ENCODE measurements at places on chromosomes 3 and 15.

GRCh38 chr3:23172059-23172458 lies 31.1 kb upstream of the UBE2E2 start:
- DNase-seq, result no peak

DNA sequence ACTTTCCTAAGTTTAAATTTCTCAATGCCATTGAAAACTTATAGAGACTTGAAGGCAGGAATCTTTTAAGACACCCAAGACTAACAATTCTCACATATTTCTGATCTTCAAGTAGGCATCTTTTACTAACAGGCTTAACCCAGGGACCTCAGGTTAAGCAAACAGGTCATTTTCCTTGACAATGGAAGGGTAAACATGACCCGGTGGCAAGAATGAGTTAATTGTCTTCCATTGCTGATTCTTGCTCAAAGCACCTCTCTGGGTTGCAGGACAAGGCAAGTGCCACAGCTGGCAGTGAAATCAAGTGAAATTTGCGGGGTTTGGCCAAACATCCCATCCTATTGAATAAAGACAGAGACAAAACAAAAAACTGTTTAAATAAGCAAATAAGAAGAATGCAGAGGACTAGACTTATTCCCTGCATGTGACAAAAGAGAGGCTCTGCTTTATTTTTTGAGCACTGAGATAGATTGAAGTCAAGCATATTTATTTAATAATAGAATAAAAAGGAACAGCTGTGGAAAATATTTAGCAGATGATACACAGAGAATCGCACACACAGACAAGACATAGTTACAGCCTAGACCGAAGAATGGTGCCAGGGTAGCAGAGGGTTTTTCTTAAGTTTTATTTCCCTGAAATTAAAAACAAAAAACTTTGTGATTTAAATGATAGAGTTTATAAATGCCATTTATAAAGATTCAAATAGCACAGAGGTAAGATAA lies 56.0 kb upstream of the MITF start:
- no peak for DNase-seq

DNA sequence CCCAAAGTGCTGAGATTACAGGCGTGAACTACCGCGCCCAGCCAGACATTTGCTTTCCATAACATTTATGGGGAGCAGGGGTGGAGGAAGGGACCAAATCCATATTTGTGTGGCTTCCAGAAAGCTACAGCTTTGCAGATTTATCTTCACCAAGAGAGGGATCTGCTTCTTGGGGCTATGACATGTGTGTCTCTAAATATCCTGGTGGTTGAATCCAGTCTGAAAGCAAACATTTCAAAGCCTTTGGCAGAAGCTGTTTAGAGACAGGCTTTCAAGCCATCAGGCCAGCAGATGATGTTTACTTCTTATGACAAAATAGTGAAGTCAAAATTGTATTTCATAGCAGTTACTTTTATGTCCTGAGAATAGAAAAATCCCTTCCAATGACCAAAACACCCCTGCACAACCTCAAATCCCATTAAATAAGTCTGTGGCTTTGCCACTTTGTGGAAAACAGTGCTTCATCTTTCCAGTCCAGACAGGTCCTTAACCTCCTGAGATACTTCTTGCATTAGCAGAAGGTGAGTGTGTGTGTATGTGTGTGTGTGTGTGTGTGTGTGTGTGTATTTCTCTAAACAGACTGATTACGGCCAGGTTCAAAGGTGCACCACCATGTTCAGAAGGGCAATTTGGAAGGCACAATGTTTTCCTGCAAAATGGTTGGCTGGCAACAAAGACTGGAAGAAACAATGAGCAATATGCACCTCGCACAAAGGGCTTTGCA lies 191.4 kb upstream of the LRIG1 start:
- no peak for DNase-seq

GRCh38 chr3:9933561-9934234 lies at the start of gene CRELD1:
TSS of gene CRELD1 (plus strand) at chr3:9933834. CDS start at chr3:9934439, 605 bp downstream.
- DNase-seq, result peak; percentile 96

GRCh38 chr15:59532770-59533379 lies 78.7 kb upstream of the GCNT3 start:
- no peak for DNase-seq

DNA sequence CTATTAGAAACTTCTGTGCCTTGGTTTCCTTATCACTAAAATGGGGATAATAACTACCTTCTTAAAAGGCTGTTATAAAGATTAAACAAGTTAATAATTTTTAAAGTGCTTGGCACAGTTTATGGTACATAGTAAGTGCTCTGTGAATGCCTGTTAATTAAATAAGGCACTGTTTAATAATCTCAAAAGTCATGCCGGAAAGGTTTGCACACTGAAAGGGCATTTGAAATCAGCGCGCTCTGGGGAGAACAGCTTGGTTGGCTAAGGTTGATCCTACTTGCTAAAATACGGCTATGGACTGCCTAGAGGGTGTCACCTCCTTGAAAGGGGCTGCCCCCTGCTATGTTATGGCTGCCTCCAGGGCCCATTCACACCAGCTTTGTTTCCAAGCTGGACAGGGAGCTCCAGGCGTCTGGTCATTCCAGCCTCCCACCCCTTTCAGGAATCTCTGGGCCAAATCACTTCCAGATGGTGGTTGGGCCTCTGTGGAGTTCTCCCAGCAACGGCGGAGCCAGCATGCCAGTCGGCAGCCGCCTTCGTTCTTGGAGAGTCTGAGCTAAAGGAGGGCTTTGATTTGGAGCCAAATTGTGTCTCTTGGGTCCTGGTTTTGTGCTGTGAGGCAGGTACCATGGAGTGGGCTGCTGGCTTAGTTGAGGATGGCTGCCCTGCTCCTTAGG lies 5.9 kb downstream of the FLNB start:
- DNase-seq, result no peak

- no peak for DNase-seq
Observed at GRCh38 chr3:38617586-38617985, 31.9 kb downstream of the SCN5A start.

- no peak for DNase-seq
Observed at GRCh38 chr3:115448851-115449250, 174.5 kb upstream of the GAP43 start.

- DNase-seq, result no peak
Observed at GRCh38 chr3:145557405-145557804, 603.6 kb downstream of the PLOD2 start.

- DNase-seq, result no peak
Observed at GRCh38 chr3:180116203-180116602, 79.5 kb upstream of the PEX5L start.

DNA sequence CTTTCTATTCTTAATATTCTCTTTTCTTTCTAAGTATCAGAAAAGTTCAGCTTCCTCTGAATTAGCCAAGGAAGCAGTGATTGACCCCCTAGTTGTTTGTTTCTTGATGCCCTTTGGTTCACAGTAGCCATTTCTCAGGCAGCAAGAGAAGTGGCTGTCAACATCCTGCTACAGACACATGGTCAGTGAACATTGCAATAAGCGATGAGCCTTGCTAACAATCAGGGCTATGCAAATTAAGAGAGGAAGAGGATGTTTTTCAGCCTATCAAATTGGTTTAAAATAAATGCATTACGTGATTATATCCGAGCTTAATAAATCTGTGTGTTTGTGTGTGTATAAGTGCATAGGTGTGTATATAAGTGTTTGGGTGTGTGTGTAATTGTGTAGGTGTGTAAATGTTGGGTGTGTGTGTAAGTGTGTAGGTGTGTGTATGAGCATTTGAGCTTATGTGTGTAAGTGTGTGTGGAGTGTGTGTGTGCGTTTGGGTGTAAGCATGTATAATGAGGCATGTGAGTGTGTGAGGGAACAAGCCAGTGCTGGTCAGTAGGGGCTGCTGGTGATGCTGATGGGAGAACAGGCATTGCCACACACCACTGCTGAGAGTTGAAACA lies 78.1 kb upstream of the XCR1 start:
- no peak for DNase-seq

- no peak for DNase-seq
Observed at GRCh38 chr3:171948674-171949073, 90.7 kb upstream of the FNDC3B start.

- no peak for DNase-seq
Observed at GRCh38 chr3:135240426-135240825, 445.4 kb downstream of the EPHB1 start.

DNA sequence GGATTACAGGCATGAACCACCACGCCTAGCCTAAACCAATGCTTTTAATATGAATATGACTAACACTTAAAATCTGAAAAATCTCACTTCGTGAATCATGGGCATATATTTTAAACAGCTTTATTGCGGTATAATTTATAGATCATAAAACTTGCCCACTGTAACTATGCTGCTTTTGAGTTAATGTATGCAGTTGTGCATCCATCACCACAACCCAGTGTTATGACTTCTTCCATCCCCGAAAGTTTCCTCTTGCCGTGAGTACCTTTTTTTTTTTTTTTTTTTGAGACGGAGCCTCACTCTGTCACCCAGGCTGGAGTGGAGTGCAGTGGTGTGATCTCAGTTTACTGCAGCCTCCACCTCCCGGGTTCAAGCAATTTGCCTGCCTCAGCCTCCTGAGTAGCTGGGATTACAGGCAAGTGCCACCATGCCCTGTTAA lies 7.1 kb downstream of the KAT2B start:
- DNase-seq, result no peak

GRCh38 chr15:95663156-95664100 lies 667.1 kb upstream of the NR2F2 start:
- no peak for DNase-seq

- no peak for DNase-seq
Observed at GRCh38 chr3:101876142-101876541, 26.8 kb downstream of the NFKBIZ start.

GRCh38 chr3:38229036-38229435 lies 36.6 kb upstream of the SLC22A13 start:
- DNase-seq, result no peak

- DNase-seq, result no peak
Observed at GRCh38 chr3:38047896-38048295, 8.9 kb downstream of the DLEC1 start.

- no peak for DNase-seq
Observed at GRCh38 chr3:172305552-172305951, 142.7 kb downstream of the GHSR start.

DNA sequence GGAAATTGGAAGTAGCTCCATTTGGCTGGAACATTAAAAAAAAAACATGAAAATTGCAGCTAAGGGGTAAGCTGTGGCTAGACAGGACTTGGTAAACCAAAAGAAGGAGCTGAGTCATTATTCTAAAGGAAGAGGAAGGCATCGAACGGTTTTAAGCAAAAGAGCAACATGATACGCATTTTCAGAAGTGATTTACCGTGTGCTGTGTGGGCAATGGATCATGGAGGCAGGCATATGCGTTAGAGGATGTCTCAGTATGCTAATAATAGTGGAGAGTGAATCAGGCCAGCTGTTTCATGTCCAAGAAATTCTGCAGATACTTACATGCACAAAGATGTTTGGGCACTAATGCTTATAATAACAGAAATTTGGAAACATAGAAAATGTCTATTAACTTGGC lies 409.1 kb upstream of the ATP11B start:
- no peak for DNase-seq

- no peak for DNase-seq
Observed at GRCh38 chr15:63091679-63092446, 29.8 kb upstream of the LACTB start.

DNA sequence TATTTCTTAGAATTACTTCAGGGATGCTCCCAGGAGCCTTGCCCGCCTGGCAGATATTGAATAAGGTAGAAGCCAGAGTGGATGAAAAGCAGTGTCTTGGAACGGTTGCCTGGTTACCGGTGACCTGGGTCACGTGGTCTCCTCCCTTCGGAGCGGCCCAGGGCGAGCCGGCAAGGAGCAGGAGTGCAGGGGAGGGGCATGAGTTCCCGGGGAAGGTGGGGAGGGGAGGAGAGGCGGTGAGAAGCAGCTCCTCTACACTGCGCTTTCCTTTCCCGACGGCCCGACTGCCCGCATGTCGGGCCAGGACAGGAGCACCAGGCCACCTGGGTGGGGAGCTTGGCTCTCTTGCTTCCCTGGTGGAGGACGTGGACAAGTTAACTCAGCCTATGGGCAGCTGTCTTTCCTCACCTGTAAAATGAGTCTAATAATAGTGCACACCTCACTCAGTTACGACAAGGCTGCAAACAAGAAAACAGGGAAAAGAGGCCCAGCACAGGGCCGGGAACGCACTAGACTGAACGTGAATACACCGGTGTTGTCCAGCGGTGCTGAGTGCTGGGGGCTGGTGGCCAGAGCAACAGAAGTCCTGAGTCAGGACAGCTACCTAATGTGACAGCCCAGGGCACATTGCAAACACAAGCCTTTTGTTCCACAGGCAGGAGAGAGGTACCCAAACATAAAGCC lies 198.3 kb downstream of the ADAMTS9 start:
- DNase-seq, result no peak

DNA sequence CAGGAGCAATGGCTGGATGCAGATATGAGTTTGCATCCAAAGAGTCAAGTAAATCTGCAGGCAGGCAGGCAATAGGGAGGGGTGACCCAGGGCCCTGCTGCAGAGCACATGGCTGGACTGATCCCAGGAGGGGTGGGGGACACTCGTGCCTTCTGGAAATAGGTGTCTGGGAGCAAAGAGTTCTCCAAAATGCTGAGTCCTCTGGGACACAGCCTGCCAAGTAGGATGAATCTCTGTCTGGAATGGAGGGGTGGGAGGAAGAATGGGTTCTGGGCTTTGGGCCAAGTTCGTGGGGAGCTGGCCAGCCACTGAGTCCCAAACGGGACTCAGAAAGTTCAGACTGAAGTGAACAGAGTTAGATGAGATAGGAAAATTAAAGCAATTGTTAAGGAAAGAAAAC lies 214.5 kb downstream of the MTHFS start:
- no peak for DNase-seq

DNA sequence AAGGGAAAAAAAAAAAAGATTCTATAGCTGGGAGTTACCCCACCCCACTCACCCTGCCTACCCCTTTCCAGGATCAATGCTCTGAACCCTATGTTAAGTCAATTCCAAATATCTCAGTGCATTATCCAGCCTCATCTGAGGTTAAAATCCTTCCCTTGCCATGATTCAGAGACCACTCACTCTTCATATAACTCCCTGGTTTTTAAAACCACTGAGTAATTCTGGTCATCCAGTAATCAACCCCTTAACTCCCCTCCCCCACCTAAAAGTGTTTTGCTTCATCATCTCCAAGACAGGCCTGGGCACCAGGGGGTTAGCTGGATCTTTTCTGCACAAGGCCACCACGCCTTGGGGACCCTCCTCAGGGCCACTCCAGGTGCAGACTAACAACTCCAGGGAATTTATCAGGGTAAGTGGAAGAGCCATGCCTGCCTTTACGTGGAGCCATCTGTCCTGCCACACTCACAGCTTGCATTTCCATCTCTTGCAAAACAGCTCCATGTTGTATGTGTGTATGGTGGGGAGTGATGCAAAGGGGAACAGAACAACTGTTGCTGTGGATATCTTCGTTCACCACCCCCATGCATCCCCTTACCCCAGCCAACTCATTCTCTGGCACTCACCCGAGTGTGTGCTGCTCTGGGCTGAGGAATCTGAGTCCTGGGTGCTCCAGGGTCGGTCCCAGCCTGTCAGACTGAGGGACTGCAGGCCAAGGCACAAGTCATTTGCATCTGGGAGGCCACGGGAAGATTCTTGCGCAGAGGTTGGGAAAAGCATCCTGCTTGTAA lies 30.7 kb upstream of the RPS17 start:
- no peak for DNase-seq

All from stimulated activated CD8-positive, alpha-beta memory T cell treated with anti-CD3 and anti-CD28 coated beads, Interleukin-4, amount 100 ng/mL, for 1 hour (primary cell).